Putamen (tissue), 1 donor: ENCODE measurements at places on chromosomes 11 and 22.

GRCh38 chr22:49727881-49728569, 99.6 kb downstream of the BRD1 start:
- no peak for DNase-seq

DNA sequence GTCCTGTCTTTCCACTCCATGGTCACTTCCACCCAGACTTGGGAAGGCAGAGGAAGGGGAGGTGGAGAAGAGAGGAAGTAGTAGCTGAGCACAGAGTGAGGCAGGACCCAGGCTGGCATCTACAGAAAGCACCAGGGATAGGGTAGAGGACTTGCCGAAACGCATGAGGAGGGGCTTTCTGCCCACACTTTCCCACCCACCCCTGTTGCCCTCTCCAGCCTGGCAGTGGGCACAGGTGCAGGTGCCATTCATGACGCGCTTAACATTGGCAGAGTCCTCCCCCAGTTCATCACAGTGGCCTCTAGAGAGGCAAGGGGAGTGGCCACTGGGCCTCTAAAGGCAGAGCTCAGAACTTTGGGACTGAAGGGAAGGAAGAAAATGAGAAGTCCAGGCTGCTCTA, 81.9 kb downstream of the FEZ1 start:
- no peak for DNase-seq

- no peak for DNase-seq
Observed at GRCh38 chr22:39266398-39267030, 21.7 kb upstream of the PDGFB start.

GRCh38 chr22:26860301-26860700, 202.9 kb downstream of the MIAT start:
- no peak for DNase-seq
